NB4 (cell line): ENCODE measurements at places on chromosomes 16 and 17.

GRCh38 chr16:14097182-14097959 lies 26.3 kb downstream of the MRTFB start:
- DNase-seq: no peak

DNA sequence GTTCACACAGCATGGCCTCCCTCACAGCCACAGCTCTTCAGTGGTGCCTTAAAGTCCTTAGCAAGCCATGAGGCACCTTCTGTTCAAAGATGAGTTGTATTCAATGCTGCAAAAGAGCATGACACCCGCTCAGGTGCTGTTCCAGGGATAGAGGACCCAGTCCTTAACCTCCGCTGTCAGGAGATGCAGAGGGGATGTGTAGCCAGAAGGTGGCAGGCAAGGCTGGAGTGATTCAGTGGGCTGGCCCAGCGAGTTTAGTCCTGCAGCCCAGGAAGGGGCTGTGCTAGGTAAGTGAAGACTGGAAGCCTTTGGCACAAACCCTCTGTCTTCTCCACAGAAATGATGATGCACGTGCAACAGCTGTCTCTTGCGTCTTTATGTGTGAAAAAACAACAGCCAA lies 25.0 kb upstream of the ADAM11 start:
- DNase-seq: peak; percentile 32

DNA sequence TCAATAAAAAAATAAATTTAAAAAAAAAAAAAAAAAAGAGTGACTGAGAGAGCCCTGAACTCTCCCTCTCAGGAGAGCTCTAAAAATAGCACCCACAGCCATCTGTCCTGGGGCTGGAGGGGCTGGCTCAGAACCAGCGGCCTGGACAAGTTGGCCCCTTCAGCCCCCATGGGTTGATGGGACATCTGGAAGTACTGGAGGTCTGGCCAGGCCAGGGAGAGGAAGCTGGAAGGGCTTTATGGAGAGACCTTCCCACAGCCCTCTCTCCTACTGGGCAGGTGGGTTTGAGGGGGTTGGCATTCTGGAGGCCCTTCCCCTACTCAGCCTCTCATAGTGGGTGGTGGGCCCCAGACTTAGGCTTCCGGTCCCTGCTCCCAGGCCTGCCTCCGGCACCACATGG lies 93.7 kb upstream of the TMEM97 start:
- no peak for DNase-seq

- peak; percentile 62 for DNase-seq
Observed at GRCh38 chr16:55439101-55439690, 39.8 kb upstream of the MMP2 start.

- DNase-seq: no peak
Observed at GRCh38 chr17:29699283-29699682, 76.6 kb upstream of the CORO6 start.

DNA sequence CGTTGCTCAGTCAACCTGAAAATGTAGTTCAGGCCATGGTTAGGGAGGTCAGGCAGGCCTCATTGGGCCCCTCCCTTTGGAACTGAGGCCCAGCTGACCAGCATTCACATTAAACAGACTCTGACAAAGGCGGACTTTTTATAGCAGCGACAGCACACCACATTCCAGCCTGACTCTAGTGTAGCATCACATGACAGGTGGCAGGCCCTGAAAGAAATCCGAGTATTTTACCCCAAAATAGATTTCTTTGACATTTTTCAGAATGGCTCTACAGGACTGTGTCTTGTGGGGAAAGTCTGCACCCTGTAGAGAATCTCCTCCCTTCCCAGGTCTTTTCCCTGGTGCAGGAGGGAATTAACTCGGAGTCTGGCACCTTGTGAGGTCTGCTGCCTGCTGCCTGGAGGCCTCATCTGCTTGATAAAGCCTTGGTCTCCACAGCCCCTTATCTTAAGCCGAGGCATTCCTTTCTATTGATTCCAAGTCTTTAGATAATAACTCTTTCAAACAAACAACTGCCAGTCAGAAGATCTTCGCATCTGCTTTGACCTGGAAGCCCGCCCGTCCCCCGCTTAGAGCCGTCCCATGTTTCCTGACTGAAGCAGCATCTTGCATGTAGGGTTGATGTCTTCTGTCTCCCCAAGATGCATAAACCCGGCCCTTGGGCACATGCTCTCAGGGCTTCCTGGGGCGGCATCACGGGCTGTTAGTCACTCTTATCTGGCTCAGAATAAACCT lies 44.0 kb upstream of the CAPN15 start:
- DNase-seq: no peak

DNA sequence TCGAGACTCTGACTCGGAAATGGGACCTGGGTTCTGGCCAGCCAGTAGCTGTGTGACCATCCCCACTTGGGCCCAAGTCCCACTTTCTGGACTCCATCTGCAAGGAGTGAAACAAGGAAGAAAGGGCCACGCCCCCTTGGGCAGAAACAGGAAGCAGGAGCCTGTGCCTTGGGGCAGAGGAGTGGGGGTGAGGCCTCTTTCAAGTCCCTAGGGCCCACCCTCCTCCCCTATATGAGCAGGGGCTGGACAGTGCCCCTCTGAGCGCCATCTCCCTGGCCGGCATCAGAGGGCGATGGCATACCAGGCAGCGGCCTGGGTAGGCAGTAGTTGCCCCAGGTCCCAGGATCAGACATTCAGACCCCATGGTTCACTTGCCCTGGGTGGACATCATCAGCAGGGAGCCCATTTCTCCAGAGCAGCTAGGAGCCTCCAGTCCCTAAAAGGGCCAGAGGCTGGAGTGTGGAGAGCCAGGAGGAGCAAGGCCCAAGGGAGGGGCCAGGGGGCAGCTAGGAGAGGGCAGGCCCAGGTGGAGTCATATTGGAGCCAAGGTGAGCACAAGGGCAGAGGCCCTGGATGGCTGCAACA lies 7.1 kb downstream of the BCAR1 start:
- DNase-seq: peak; percentile 76

DNA sequence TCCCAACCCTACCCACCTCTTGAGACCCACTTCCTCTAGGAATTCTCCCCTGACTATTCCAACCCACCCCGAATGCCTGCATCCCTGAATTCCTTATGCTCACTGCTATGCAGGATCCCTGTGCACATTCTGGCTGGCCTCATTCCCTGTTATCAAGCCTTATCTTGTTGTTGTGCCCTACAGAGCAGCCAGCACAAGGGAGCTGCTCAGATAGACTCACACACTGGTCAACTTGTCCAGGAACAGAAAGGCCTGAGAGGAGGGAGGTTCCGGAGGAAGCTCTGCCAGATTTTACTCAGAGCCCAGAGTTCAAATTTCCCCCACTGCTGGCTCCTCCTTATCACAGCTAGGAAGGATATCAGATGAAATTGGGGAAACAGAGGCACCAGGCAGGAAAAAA lies 24.8 kb upstream of the MYO18A start:
- no peak for DNase-seq

DNA sequence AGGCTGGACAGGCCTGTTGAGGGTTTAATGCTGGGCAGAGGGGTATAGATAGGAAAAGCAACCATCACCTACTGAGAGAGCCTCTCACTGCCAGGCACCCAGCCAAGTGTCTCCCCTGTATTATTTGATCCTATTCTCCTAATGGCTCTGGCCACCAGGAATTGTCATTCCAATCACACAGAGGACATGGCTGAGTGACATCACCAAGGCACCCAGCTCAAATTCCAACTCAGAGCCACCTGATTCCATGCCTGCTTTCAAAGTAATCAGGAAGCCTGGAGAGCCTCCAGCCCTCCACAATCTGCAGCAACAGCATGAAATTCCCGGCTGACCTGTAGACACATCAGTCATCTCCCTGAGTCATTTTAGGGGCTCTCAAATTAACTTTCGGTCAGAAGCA lies 368.9 kb upstream of the C16orf82 start:
- DNase-seq: no peak

DNA sequence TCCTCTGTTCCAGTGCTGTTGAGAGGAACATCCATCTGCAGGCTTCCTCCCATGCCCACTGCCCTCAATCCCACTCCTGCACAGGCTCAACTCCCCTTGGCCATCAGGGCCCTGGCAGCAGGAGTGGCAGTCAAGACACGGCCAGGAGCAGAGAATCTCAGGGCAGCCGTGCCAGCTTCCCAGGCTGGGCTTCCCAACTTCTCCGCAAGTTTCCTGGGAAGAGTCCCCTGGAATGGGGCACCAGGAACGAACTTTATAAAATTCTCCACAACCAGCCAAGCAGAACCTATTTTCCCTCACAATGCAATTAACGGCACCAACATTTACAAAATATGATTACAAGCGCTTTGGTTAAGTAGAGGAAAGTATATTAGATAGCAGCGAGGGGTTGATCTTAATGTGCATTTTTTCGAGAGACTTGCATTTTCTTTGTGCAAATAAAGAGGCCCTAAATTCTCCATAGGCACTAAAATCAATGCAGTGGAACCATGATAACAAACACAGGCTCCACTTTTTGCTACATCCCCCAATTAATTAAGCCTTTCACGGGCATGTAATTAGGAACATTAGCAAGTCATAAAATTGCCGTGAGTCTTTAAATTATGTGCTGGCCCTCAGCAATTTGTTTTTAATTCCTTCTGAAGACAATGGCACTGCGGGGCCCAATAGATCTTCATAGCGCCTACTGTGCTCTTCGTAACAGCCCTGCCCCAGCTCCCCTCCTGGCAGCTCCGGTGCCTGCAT lies 99.9 kb upstream of the LHX1 start:
- DNase-seq: no peak

DNA sequence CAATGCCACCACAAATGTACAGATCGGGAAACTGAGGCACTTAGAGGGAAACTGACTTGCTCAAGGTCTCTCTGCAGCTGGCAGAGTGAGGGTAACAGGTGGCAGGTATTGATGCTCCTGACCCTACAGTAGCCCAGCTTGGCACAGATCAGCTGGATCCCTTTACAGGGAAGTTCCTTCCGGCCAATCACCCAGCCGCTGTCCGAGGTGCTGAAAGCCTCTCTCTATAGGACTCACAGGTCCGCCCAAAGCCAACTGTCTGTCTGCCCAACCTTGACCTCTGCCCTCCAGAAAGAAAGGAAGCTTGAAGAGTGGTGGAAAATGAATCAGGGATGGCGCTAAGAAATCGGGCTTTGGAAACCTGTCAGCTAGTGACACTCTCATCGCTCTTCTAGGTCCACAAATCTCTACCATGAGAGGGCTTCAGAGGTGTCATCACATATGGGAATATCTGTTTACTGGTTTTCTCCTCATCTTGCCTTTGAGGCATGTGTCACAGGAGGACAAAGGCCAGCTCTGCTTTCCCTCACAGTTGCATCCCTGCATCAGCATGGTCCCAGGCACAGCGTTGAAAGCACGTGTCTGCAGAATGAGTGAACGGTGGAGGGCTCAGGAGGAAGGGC lies 246.2 kb downstream of the KATNIP start:
- DNase-seq: peak; percentile 54

- no peak for DNase-seq
Observed at GRCh38 chr16:78570399-78571141, 471.1 kb downstream of the WWOX start.

DNA sequence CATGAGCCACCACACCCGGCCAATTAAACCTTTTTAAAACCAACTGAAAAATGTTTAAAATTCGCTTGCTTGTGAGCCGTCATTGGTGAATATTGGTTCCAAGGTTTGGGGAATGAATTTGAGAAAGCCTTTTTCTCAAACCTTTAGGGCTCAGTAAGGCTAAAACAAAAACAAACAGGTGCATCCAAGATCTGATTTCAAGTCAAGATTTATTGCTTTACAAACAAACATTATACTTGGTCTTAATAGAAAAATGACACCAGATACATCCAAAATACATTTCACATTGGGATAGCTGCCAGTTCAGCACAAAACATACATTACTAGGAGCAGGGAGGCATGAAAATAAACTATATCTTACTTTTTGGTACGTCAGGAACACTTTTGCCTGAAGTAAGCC lies 5.4 kb downstream of the C17orf58 start:
- no peak for DNase-seq

DNA sequence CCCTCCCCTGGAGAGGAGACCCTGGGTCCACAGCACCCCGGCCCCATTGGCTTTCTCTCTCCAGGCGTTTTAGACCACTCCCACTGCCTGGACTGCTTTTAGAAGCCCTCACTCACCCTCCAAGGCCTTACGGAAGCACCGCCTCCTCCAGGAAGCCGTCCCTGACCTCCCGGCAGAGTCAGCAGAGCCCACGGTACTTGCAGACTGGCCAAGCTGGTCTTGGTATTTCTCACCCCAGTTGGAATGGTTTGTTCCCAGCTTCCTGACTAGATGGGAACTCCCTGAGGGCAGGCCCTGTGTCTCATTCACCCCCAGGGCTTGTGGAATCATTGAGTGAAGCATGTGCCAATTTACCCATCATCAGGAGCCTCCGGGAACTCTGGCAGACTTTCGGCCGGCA lies 9.2 kb downstream of the SCGB1C2 start:
- DNase-seq: no peak

DNA sequence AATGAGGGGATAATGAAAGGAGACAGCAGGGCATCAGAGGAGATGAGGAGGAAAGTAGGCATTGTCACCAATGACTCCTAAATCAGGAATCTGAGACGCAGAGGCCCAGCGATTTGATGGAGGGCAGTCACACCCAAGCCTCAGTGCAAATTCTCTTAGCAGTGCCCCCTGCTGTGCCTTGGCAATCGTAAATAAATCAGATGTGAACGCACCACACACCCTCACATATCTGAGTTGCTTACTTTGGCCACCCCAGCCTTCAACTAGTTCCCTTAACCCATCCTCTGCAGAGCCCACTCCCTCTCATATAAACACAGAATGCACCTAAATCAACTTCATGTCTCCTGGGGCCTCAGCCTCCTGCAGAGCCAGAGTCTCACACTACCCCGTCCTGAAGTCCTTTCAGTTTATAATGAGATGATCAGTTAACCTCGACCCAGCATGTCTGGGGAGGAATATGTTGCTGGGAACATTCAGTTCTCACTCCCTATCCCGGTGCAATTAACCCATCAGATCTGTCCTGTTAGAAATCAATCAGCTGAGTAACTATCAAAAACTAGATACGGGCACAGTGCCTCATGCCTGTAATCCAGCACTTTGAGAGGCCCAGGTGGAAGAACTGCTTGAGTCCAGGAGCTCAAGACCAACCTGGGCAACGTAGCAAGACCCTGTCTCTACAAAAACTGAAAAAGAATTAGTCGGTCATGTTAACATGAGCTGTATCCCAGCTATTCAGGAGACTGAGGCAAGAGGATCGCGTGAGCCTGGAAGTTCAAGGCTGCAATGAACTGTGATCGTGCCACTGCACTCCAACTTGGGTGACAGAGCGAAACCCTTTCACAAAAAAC lies 78.4 kb downstream of the SLC39A11 start:
- DNase-seq: peak; percentile 34

GRCh38 chr17:48068491-48068961 lies 20.4 kb downstream of the NFE2L1 start:
- peak; percentile 21 for DNase-seq
